A549 treated with RU486 at 1 μM for 4 hours (cell line): ENCODE measurements at places on chromosomes 11 and 22. TPM values are rescaled to one million over a fixed set of nuclear protein-coding genes. Genes with fewer than 3 reads are reported as not detected.

OR8D1 gene
- total RNA-seq: not detected in 5 replicates

PGR gene
- total RNA-seq: not detected in 5 replicates

AIFM3 gene
- 1.0 to 4.8 TPM (median 3.3 TPM) in 5 replicates for total RNA-seq

GPR83 gene
- total RNA-seq: 0.05 to 0.22 TPM (median 0.05 TPM) in 4 of 5 replicates, not detected in the other

OLFML1 gene
- total RNA-seq: 0.18 TPM in 1 of 5 replicates, not detected in the others

SCUBE2 gene
- 0.29 to 0.68 TPM (median 0.45 TPM) in 5 replicates for total RNA-seq

CASP12 gene
- total RNA-seq: not detected in 5 replicates

TUBGCP6 gene
- 5.7 to 11.4 TPM (median 9.5 TPM) in 5 replicates for total RNA-seq

TIGD3 gene
- 0.58 to 1.2 TPM (median 0.86 TPM) in 5 replicates for total RNA-seq

MS4A4A gene
- total RNA-seq: not detected in 5 replicates

TCN1 gene
- total RNA-seq: 0.15 to 0.50 TPM (median 0.43 TPM) in 5 replicates

HEPHL1 gene
- total RNA-seq: not detected in 5 replicates

ZDHHC13 gene
- total RNA-seq: 11.7 to 18.1 TPM (median 17.2 TPM) in 5 replicates

A4GALT gene
- 11.8 to 16.0 TPM (median 14.4 TPM) in 5 replicates for total RNA-seq

ASCL3 gene
- not detected in 5 replicates for total RNA-seq

SMTNL1 gene
- total RNA-seq: not detected in 5 replicates

ARRB1 gene
- total RNA-seq: 3.1 to 3.9 TPM (median 3.8 TPM) in 5 replicates

TEX54 gene
- not detected in 5 replicates for total RNA-seq

ANGPTL5 gene
- total RNA-seq: 0.05 to 0.14 TPM in 2 of 5 replicates, not detected in the others
